ENCODE measurements at places on chromosomes 1 and 21.

DNA sequence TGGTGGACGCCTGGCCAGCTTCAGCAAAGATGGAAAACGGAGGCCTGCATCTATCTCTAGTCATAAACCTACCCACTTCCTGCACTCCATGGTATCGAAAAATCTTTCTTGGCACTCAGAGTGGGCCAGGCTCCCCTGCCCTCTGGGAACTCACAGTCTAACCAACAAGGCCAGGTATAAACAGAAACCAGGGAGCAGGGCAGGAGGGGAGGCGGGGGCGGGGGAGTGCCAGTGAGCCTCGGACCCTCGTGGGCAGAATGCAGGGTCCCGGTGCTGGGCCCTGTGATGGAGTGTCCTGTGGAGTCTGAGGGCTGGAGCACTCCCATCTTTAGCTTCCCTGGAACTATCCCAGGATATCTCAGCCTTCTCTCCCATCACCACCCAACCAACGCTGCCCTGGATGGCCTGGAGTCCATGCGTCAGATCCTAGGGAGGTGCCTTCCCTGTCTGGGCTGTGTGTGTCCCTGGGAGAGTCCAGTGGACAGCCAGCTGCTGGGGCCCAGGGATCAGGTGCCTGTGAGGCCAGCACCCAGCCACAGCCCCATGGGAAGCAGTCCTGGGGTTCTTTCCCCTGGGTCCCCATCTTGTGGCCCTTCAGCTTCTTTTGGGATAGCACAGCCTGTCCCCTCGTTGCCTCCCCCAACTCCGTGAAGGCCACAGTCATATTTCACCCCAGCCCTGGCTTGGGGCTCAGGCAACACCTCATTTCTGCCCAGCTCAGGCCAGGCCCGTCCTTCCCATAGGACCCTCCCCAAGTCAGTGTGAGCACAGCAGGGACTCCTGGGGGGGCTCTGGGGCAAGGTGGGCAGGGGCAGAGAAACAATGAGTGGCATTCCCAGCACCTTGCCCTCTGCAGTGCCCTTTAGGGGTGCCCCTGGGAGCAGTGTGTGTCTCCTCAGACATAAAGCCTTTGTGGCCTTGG is 1.1 kb upstream of the EPS8L3 start:
- no peak for DNase-seq

DNA sequence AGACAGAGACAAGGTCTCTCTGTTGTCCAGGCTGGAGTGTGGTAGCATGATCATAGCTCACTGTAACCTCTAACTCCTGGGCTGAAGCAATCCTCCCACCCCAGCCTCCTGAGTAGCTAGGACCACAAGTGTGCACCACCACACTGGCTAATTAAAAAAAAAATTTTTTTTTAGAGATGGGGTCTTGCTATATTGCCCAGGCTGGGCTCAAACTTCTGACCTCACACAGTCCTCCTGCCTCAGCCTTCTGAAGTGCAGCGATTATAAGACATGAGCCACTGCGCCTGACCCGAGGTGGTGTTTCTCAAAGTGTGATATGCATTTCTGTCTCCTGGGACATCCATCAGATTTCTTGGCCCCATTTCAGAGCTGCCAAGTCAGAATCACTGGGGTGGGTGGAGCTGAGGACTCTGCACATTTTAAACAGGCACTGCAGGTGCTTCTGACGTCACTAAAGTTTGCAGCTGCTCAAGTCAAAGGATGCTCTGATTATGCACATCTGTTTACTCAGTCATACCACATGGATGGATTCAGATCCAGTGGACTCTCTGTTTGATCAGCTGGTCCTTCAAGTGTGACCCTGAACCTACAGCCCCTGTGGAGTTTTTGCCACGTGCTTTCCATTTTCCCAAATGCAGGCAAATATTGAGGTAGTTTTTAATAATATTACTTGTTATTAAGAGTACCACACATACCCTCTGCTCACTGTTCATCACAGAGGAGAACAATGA is 21.4 kb downstream of the TGFB2 start:
- DNase-seq: no peak

GRCh38 chr21:46161633-46162592 is 6.5 kb upstream of the FTCD start:
- DNase-seq: no peak

DNA sequence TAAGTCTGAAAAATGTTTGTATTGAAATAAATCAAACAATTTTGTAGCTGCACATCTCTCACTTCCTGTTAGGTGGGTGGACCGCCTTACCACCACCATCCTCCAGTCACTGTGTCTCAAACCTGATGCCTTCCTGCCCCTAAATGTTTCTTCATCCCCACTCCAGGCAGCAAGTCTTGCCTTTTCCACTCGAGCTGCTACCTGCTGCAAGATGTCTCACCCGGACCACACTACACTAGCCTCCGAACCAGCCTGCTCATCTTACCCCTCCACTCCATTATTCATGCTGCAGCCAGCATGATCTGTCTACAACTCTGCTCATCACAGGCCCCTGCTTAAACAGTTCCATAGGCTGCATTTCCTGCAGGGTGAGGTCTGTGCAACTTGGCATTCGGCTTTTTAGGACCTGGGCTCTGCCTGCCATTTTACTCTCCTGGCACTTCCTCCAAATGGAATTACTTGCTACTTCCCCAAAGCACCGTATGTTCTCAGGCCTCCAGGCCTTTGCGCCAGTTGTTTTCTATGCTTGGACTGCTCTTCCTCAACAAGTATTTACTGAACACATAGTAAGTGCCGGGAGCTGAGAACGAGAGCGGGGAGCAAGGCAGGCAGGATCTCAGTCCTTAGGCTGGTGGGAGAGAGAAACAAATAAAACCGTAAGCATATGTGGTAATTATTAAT is 5.2 kb upstream of the SF3A3 start:
- no peak for DNase-seq

DNA sequence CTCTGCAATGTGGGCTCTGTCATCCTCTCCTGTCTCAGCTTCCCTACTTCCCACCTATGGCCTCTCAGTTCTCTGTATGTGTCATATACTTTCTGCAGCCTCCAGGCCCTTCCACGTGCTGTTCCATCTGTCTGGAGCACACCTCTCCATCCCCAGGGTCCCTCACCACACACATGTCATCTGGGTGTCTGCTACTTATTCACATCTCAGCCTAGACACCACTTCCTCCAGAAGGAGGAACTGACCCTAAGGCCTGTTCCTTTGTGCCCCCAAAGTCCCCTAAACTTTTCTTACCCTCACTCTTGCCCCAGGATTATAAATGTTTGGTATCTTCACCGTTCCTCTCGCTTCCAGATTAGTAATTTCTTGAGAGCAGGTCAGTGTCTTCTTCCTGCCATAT is 10.1 kb downstream of the LACTBL1 start:
- no peak for DNase-seq

- no peak for DNase-seq
Observed at GRCh38 chr1:160657250-160657781, 10.5 kb upstream of the SLAMF1 start.

- no peak for DNase-seq
Observed at GRCh38 chr1:221822591-221822990, 80.7 kb upstream of the DUSP10 start.

DNA sequence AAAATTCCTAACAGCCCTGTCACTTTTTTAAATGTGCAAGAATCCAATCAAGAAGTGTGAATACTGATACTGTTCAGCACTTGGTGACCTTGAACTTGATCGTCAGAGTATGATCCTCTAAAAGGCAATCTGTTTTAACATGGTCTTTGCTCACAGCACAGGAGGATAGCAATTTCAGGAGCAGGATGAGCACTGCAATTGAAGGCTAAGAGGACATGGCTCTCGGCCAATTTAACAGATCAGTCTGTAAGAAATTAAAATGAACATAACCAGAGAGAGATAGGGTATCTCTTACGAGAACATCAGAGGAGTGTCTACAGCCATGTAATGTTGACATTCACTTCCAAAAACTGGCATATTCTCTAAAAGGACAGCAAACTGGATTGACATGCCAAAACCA is 243.1 kb downstream of the LTN1 start:
- DNase-seq: no peak

GRCh38 chr1:16230744-16231143 is 6.2 kb downstream of the CPLANE2 start:
- DNase-seq: no peak

DNA sequence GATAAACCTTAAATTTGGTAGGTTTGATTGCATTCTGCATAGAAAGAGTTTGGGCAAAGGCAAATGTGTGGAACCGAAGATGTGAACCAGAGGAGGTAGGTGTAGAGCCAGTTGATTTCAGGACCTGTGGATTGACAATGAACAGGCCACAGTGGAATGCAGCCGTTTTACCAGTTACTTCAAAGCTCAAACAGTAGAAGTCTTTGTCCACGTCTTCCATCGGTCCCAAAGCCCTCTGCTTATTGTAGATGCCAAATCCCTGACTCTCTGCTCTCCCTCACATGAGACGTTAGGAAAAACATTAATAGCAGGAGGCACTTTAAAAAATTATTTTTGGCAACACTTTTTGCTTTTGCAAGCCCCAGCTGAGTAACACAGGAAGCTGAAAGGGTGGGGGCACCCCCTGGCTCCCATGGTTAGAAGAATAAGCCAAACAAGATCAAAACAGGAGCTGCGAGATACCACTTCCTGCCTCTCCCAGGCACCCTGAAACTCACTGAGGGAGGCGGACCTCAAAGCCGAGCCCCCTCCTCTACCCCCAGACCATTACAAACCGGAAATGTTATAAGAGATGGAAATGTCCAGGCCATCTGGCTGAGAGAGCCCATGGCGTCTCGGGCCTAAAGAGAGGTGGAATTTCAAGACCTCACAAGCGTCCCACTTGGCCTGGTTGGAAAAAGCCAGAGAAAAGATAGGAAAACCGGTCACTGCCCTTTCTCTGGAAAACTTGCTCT is 13.5 kb downstream of the TRAF3IP3 start:
- no peak for DNase-seq

- DNase-seq: no peak
Observed at GRCh38 chr21:45766501-45766900, 123.0 kb downstream of the PCBP3 start.

DNA sequence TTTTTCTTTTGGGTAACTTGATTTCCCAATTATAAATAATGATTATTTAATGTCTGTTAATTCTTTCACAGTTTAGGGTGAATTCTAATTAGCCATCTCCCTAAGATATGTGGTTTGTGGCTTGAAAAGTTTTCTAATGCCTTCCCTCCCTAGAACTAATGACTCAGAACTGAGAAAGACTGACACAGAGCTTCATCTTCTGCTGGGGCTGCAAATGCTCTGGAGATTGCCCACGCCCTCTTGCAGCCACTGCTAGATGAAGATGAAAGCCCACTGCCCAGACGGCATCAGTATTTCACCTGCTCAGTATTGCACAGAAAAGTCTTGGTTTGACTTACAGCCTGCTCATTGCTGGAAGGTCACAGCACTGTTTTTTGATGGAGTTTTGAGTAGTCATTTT is 101.5 kb downstream of the ST6GALNAC3 start:
- no peak for DNase-seq

GRCh38 chr1:3410142-3410925 is 44.1 kb upstream of the ARHGEF16 start:
- peak; percentile 60 for DNase-seq

- DNase-seq: no peak
Observed at GRCh38 chr1:235105051-235106043, 23.3 kb downstream of the TOMM20 start.

GRCh38 chr1:22031214-22031962 is 21.1 kb upstream of the CDC42 start:
- DNase-seq: no peak

DNA sequence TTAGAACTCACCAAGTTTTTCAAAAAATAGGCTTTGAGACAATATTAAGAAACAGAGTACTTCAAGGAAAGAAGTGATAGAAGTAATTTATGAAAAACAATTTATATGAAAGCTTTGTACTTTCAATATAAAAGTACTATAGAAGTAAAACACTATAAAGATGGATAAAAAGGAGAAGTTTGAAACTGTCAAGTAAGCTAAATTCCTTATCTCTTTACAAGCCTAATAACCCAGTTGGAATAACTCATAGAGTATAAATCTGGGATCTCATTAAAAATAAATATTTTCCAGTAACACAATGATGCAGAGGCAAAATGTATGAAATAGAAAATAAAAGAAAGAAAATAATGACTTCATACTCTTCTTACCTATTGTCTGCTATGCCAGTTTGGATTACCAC is 232.5 kb downstream of the PDE4B start:
- no peak for DNase-seq

- no peak for DNase-seq
Observed at GRCh38 chr1:185406691-185407009, 89.6 kb upstream of the IVNS1ABP start.

GRCh38 chr1:2232916-2233438 is 4.9 kb downstream of the SKI start:
- DNase-seq: no peak

DNA sequence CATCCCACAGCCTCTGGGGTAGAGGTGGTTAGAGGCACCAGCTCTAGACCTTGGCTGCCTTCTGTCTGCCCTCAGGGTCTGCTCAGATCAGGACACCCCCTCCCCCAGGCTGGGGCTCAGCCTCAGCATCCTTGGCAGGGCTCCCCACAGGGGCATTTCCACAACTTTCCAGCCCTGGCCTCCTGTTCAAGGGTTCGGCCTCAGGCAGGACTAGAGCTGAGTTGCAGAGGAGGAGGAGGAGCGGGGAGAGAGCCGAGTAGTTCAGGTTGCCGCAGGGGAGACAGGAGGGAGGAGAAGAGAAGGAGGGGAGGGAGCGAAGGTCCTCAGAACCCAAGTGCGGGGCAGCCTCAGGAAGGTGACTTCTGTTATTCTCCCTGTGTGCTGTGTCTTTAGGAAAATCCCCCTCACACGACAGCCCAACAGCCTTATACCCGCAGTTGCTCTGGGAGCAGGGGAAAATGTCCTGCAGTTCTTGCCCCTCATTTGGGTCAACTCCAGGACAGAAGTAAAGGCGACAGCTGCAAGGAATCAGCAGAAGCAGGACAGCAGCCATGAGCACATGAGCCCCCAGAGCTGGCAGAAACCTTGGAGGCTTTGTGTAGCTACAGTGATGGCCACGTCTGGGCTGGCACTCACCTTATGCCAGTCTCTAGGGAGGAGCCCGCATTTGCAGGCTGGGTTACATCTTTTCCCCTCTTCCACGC is 46.5 kb upstream of the TENT5B start:
- DNase-seq: no peak

GRCh38 chr1:234931404-234931973 is 197.1 kb downstream of the TOMM20 start:
- no peak for DNase-seq

GRCh38 chr1:186682736-186683135 is 2.5 kb upstream of the PTGS2 start:
- no peak for DNase-seq

DNA sequence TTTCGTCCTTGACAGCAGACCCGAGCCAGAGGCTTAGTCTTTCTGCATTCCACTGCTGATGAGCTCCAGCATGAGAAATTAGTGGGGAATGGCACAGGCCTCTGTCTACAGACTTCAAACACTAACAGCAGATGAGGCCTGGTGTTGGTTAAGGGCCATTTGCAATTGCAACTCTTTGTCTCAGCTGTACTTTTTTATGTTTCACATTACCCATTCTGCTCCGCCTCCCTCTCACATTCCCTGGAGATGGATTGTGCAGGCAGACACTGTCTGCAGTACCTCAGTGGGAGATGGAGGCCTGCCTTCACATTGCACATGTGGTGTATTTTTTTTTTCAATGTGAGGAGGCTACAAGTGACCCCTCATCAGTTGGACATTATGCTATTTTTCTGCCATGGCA is 370.2 kb downstream of the DUSP10 start:
- no peak for DNase-seq
